ENCODE measurements at places on chromosomes 7 and 10.
A peak's percentile ranks its signal among the peaks of the same experiment; 100 is the strongest.

- DNase-seq = no peak
These were observed 32.2 kb downstream of the PHTF2 start for GRCh38 chr7:77830649-77831355.

- DNase-seq = no peak
These were observed 11.6 kb upstream of the RBP3 start for GRCh38 chr10:47336387-47337134.

- no peak for DNase-seq
These were observed 604.5 kb downstream of the INHBA start for GRCh38 chr7:41098402-41098801.

GRCh38 chr7:23980081-23980480, 270.1 kb downstream of the STK31 start:
- DNase-seq = no peak

DNA sequence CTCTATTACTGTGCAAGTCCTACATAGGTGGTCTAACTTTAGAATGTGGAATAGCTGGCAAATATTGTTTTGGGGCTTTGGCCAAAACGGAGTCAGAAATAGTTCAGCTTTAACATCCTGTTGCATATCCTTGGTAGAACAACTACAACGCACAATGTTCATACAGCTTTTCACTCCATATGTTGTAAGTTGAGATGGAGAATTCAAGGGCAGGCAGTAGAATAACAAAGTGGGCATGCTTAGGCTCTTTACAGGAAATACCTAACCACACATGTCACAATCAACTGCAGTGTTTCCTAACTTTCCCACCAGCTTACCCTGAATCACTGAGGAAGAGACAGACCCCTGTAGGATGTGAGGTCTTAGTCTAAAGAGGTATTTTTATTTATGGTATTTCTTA, 122.3 kb downstream of the PPP1R3A start:
- DNase-seq = no peak

DNA sequence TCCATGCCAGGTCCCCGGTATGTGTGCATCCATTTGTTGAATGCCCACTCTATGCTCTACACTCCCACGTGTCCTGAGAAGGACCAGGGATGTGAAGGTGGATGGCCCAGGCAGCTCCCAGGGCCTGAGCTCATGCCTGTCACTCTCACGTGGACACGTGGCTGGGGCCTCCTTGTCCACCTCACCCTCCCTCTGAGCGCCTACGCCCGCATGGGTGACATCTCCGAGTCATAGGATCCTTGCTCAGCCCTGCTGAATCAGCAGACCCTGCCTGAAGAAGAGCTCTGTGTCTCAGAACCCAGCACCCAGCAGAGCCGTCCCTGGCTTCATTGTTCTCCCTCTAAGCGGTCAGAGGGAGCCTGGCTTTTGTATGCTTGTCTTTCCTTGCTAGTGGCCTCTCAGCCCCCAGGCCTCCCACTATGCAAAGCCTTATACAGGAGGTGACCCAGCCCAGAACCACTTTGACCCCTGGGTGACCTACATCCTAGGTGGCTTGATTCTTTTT, 107.9 kb upstream of the PPIF start:
- no peak for DNase-seq

- no peak for DNase-seq
These were observed 227.7 kb downstream of the CRPPA start for GRCh38 chr7:16193631-16194030.

DNA sequence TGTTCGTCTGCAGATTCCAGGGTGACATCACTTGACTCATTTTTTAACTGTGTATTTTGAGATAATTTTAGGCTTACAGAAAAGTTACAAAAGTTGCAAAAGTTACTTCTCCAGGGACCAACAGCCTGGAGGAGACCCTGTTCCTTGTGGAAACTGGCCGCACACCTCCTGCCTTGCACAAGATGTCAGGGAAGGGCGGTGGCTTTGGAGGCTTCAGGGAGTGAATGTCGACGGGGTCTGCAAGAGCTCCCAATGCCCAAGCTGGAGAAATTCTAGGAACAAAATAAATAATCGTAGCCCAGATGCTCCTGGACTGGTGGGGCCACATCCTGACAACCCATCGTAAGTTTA, 62.2 kb upstream of the FAM20C start:
- no peak for DNase-seq

DNA sequence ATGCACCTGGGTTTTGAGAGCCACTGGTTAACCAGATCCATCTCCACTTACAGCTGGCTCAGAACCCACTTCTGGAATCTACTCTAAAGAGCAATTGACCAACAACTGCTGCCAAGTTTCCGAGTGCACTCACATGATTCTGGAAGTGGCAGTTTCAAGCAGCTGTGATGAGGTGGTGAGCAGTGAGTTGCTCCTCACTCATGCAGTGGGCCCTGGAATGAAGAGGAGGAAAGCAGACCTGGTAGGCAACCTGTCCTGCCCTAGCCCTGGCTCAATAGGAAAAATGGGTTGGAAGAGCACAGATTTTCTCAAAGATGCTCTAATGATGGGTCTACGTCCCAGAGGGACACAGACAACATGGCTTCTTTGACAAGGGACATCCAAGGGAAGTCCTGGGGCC, 70.7 kb upstream of the NPY start:
- no peak for DNase-seq

DNA sequence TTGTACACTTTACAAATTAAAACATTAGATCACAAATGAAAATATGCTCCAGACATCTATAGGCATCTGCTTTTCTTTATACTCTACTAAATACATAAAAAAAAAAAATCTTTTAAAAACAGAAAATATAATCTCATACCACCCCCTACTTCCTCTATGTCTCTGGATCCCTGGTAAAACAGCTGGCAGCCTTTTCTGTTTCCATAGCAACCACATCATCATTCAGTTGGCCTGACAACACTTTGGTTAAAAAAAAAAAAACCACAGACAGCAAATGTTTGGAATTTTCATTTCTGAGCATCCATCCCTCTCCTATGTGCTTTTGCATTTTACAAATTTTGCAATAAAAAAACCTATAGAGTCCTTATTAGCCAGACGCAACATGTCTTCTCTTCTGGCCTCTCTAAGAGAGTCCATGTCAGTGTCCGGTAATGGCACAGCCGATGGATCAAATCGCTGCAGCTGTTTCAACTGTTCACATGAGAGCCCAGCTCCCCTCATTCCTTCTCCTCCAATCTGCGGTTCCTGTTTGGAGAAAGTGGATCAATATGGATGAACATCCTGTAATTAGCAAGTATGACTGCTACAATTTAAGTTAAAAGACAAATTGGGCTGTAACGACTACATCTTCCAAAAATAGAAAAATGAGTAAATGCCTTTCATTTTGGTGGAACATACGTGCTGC, 105.6 kb downstream of the NSUN6 start:
- no peak for DNase-seq

DNA sequence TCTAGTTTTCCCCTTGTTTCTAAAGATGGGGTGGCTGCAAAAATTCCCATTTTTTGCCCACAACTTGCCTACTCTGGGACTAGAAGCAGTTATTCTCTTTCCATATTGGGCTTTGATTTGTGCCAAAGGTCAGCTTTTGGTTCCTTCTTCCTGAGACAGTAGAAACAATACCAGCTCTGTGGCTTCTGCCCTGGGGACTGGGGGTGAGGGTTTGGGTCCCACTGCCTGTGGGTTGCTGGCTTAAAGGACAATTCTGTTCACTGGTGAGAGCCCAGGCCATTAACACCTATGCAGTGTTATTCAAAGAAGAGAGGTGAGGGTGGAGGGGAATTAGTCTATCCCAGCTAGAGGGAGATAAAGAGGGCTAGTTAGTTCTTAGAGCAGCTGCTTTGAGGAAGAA, 171.5 kb downstream of the CPEB3 start:
- no peak for DNase-seq

GRCh38 chr7:123712619-123713018, 36.2 kb downstream of the WASL start:
- DNase-seq = no peak

- DNase-seq = no peak
These were observed 259.2 kb downstream of the WDR11 start for GRCh38 chr10:121110369-121110768.

DNA sequence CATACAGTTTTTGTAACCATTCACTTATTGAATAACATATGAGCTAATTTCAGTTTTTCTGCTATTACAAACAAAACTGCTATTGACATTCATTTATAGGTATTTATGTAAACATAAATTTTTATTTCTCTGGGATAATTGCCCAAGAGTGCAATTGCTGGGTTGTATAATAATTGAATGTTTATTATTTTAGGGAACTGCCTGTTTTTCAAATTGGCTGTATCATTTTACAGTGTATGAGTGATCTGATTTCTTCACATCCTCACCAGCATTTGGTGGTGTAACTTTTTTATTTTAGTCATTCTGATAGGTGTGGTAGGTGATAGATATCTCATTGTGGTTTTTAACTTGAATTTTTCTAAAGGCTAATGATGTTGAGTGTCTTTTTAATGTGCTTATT, 26.4 kb downstream of the KIF11 start:
- DNase-seq = no peak

- no peak for DNase-seq
These were observed 112.6 kb downstream of the AUTS2 start for GRCh38 chr7:69710768-69711438.

DNA sequence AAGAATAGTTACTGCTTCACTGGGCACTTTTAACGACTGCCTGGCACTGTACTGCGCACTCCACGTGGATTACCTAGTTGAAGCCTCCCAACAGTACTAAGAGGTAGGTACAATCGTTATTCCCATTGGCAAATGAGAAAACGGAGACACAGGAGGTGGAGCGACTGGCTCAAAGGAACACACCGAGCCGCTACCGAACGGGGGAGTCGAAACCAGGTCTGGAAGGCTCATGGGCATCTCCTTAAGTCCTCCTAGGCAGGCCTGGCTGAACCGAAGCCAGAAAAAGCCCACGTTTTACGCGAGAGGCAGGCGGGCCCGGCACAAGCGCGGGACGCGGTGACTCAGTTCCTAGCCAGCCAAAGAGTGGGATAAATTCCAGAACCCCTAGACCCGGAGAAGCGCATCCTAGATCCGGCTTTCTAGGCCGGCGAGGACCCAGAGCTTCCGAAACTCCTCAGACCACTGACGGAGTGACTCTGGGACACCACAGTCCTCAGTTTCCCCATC, 472 bp downstream of the PDAP1 start:
- peak; percentile 51 for DNase-seq

GRCh38 chr7:46175221-46175620, 254.1 kb upstream of the IGFBP3 start:
- DNase-seq = no peak

DNA sequence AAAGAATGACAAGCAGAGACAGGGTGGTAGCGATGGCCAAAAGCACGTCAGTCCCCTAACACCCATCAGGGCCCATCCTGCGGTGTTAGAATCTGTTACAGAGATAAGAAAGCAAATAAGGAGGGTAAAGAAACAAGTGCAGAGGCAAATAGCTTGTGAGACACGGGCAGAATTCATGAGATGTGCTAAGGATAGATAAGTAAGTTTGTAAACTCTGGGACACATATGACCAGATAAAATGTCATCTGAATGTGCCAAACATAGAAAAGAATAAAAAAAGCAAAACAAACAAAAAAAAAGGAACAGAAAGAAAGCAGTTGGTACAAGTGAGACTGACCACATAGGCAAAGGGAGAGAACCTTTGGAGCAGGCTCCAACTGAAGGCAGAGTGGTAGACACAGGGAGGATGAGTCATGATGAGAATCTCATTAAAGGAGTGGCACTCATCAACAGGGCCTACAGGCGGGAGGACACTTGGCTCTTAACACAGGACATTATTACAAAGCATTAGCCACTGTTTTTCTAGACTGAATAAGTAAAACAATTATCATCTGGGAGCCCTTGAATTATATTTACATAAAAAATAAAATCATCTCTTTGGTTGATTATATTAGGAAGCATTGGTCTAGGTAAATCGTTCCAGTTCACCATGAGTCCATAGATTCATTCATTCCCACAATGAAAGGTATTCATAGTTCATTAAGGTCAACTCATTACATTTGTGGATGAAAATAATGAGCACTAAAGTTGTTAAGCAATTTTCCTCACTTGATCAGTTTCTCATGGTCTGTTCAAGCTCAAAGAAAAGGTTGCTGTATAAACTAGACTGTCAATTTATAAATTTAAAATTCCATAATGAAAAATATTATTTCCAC, 21.5 kb upstream of the EPHB6 start:
- DNase-seq = no peak

DNA sequence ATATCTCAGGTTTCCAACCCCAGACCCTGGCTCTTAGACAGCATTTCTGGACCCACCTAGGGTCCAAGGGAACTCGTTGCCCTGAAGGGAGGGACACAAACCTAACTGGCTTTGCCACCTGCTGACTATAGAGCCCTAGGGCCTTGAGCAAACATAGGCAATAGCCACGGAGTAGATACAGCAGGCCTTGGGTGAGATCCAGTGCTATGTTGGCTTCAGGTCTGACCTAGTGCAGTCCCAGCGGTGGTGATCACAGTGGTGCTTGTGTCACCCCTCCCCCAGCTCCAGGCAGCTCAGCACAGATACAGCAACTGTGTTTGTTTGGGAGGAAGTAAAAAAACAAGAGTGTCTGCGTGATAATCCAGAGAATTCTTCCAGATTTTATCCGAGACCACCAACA, 9.7 kb upstream of the TNKS2 start:
- no peak for DNase-seq

GRCh38 chr7:136045992-136046391, 68.8 kb upstream of the MTPN start:
- DNase-seq = no peak

DNA sequence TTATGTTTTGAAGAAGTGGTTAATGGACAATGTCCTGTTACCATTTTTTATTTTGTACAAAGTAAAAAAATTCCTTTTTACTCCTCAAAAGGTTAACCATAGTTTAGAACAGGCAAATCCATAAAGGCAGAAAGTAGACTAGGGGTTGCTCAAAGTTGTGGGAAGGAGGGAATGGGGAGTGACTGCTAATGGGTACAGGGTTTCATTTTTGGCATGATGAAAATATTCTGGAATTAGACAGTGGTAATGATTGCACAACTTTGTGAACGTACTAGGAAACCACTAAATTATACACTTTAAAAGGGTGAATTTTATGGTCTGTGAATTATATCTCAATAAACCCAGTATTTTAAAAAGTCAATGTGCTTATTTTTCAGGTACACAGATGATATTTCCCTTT, 35.4 kb upstream of the CDK14 start:
- no peak for DNase-seq

DNA sequence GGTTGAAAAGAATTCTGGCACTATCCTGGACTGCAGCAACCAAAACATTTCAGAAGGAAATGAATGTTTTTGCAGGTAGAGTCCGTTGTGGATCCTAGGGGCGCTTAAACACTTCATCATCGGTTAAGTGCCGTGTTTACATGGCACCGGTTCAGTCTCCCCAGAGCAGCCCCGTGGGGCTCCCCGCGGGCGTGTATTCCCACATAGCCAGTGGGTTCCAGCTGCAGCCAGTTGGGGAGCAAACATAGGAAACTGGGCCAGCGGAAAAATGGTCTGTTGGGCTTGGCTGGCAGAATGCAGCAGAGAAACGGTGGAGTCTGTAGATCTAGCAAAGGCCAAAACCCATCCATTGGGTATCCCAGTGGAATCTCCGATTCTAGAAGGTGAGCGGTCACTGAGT, 113.0 kb upstream of the SH2B2 start:
- no peak for DNase-seq

- DNase-seq = peak; percentile 49
These were observed 2.7 kb downstream of the SNX13 start for GRCh38 chr7:17937506-17938120.
